ENCODE measurements at places on chromosomes 12 and 14. TPM values are rescaled to one million over a fixed set of nuclear protein-coding genes. Genes with fewer than 3 reads are reported as not detected.
A peak's percentile ranks its signal among the peaks of the same experiment; 100 is the strongest.

DNA sequence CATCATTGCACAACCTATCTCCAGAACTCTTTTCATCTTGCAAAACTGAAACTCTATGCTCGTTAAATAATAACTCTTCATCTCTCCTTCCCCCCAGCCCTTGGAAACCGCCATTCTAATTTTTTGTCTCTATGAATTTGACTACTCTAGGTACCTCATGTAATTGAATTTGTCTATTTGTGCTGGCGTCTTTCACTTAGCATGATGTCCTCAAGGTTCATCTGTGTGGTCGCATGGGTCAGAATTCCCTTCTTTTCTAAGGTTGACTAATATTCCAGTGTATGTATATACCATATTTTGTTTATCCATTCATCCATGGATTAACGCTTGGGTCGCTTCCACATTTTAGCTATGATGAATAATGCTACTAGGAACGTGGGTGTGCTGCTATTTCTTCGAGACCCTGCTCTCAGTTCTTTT lies 80.1 kb downstream of the PLXNC1 start:
- H3K27me3 ChIP-seq = no peaks in the 10 kb centered on the region
- H3K4me3 ChIP-seq = no peak overlapping the region
- no peak overlapping the region for H3K27ac ChIP-seq
- no peaks in the 10 kb centered on the region for H3K4me1 ChIP-seq

DNA sequence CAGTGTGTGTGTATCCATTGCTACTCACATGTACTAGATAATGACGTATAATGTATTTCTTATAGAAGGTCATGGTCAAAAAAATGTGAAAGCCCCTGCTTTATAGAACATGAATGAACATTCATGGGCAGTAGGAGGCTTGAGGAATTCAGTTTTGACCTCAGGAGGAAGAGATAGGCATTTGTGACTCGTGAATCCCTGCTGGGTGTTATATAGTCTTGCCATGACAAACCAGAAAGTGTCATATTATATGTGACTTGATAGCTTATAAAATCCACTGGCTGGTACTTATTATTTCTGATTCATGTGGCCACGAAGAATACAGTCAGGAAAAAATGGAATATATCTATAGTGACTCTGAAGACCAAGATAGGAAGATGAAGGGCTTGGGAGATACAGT lies 287.6 kb downstream of the CEP128 start:
- no peaks in the 10 kb centered on the region for H3K27me3 ChIP-seq
- H3K27ac ChIP-seq = no peak overlapping the region
- no peaks in the 10 kb centered on the region for H3K36me3 ChIP-seq
- no peak for DNase-seq
- no peaks in the 10 kb centered on the region for H3K4me1 ChIP-seq

DNA sequence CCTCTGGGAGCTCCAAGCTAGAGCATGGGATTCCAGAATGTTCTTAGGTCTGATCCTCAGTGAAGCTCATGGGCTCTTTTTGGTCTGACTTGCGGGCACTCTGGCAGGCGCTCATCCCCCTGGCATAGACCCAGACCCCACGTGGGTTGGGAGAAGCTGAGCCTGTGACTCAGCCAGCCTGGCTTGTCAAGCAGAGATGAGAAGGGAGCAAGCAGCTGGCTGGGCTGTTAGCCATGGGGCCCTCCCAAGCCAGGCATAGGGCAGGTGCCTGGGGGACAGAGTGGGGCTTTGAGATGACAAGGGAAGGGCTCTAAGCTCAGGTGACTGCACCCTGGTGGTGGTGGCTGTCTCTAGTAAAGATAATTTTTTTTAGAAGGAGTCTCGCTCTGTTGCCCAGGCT lies 80.3 kb upstream of the NOS1 start:
- DNase-seq = no peak
- H3K27ac ChIP-seq = no peak overlapping the region
- H3K4me1 ChIP-seq = no peaks in the 10 kb centered on the region
- no peaks in the 10 kb centered on the region for H3K36me3 ChIP-seq
- no peak overlapping the region for H3K4me3 ChIP-seq

DNA sequence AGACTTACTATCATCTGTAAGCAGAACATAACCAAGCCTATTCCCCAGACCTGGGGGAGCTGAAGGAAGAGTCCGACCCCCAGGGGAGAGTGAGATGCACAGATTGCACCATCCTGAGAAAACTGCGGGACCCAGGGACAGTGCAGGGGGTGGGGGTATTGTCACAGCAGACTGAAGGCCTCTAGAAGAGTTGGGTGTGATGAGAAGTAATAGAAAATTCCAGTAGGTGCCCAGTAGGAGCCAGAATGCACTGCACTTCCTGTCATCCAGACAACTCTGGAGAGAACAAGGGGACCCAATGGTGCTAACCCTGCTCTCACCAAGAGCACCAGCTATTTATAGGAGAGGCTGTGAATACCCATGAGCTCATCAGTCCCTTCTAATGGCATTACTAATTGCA lies 190.1 kb downstream of the BCL11B start:
- no peaks in the 10 kb centered on the region for H3K27me3 ChIP-seq
- H3K36me3 ChIP-seq = no peaks in the 10 kb centered on the region
- H3K4me1 ChIP-seq = no peaks in the 10 kb centered on the region
- no peak overlapping the region for H3K4me3 ChIP-seq
- no peak for DNase-seq

The DEGS2 gene
- 1.7 TPM for total RNA-seq

GRCh38 chr12:93197067-93197593 lies 180.6 kb upstream of the NUDT4 start:
- H3K27ac ChIP-seq = no peak overlapping the region
- DNase-seq = no peak
- no peaks in the 10 kb centered on the region for H3K36me3 ChIP-seq
- no peaks in the 10 kb centered on the region for H3K4me1 ChIP-seq
- H3K4me3 ChIP-seq = no peak overlapping the region

- H3K36me3 ChIP-seq = no peaks in the 10 kb centered on the region
- no peak overlapping the region for H3K4me3 ChIP-seq
- no peaks in the 10 kb centered on the region for H3K27me3 ChIP-seq
- H3K4me1 ChIP-seq = no peaks in the 10 kb centered on the region
- peak; percentile 40 for DNase-seq
- no peak overlapping the region for H3K27ac ChIP-seq
These were observed 43.2 kb upstream of the MEG3 start for GRCh38 chr14:100782516-100783320.

The MGP gene
- total RNA-seq = 472 TPM

The AKAP3 gene
- 1.9 TPM for total RNA-seq

The CLEC7A gene
- 51.1 TPM for total RNA-seq

DNA sequence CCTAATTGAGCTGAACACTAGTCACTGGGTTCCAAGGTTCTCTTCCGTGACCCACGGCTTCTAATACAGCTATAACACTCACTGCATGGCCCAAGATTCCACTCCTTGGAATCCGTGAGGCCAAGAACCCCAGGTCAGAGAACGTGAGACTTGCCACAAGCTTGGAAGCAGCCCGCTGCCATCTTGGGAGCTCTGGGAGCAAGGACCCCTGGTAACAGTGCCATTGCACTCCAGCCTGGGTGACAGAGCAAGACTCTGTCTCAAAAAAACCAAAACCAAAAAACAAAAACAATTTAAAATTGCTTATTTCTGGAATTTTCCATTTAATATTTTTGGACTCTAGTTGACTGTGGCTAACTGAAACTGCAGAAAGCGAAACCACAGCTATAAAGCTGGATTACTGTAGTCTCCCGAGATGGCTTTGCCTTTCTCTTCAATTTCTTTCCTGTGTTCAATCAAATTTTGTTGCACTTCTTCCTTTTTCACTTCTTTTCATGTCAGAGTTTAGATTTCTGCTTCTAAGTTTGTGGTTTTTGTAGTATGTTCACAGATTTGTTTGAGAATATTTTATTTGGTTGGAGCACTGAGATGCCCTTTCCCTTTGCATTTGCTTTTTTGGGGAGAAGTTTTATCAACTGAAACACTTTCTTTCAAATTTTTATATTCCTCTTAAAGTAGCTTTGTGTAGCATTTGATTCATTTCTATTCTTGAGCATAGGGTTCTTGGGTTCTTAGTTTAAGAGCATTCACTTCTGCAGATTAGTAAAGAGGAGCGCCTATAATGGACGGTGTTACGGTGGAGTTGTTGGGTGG lies 44.6 kb downstream of the DDHD1 start:
- no peaks in the 10 kb centered on the region for H3K36me3 ChIP-seq
- H3K4me1 ChIP-seq = no peaks in the 10 kb centered on the region
- peak overlapping the region; percentile 49 for H3K27ac ChIP-seq

- H3K27me3 ChIP-seq = no peaks in the 10 kb centered on the region
- no peak overlapping the region for H3K27ac ChIP-seq
- no peaks in the 10 kb centered on the region for H3K36me3 ChIP-seq
- H3K4me1 ChIP-seq = peaks cover 4% of the 10 kb centered on the region
- H3K4me3 ChIP-seq = no peak overlapping the region
These were observed 25.4 kb upstream of the PLEKHG6 start for GRCh38 chr12:6285063-6285477.

DNA sequence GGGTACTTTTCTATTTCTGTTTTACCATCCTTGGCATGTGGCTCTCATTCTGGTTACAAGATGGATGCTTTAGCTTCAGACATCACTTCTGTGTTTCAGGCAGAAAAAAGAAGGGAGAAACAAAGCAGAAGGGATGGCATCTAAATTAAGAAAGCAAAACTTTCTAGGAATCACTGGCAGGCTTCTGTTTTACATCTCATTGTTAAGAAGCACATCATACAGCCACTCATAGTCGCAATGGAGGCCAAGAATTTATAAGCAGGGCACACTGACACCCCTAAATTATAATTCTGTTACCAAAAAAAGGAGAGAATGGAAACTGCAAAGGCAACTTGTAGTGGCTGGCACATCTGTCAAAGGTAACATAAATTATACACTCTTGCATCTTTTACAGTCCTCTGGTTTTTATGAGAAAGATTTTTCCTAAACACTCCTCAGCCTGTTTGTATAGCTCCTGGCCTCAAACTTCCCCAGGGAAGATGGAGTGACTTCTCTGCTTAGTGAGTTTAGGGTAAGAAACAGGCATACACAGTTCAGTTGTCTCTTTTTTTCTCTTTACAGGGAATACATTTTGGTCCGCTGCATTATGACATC lies 22.0 kb upstream of the LEMD3 start:
- no peak overlapping the region for H3K4me3 ChIP-seq
- no peak for DNase-seq
- no peaks in the 10 kb centered on the region for H3K27me3 ChIP-seq
- H3K27ac ChIP-seq = no peak overlapping the region
- H3K4me1 ChIP-seq = no peaks in the 10 kb centered on the region

DNA sequence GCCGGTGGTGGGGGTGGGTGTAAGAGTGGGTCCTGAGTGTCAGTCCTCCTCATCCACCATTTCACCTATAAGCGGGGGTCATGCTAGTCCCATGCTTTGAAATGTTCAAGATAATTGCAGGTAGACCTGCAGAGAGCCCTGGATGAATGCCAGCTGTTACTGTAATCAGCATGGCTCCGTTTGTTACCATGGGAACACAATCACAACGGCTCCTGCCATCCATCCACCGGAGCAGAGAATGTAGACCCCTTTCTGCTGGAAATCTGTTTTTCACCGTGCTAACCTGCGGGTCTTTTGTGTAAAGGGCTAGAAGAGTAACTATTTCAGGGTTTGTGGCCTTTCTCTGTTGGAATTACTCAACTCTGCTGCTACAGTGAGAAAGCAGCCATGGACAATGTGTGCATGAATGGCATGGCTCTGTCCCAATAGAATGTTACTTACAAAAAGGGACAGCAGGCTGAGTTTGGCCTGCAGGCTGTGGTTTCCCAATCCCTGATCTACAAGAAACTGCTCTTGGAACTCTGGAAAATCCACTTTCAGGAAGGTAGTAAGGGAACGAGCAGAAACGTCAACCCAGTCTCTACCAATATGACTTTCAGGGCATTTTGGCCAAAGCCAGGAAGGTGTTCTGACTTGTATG lies 36.1 kb downstream of the KCTD10 start:
- peaks cover 10% of the 10 kb centered on the region for H3K4me1 ChIP-seq
- H3K27me3 ChIP-seq = no peaks in the 10 kb centered on the region
- H3K36me3 ChIP-seq = peaks cover 20% of the 10 kb centered on the region
- DNase-seq = no peak
- H3K27ac ChIP-seq = peak overlapping the region; percentile 27
- H3K4me3 ChIP-seq = no peak overlapping the region

DNA sequence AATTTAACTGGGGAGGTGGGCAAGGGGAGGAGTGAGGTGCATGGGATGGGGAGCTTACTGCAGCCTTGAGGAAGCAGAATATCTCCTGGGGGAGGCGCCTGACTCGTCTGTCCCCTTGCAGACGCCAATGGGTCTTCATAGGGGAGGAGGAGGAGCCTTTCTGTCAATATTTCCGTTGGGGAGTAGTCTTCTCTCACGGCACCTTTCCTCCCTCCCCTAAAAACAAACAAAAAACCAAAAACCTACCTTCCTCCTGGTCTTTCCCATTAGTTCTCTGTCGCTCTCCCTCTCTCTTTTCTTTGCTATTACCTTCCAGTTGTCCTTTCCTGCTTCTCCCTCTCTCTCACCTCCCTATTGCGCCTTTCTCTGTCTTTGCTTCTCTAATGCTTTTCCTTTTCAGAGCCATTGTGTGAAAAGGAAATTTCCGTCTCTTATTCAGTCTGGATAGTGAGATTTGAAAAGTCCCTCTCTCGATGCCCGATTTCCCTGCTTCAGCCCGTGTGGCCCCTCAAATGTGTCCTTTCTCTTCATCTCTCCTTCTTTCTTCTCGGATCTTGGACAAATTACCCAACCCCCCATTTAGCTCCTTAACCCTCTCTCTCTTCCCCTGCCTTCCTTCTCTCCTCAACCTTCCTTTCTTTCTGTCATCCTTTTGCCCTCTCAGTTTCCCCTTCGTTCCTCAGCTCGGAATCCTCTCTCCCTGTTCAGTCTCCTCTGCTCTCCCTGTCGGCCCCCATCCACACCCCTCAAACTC lies 5.9 kb downstream of the GPR84 start:
- H3K27ac ChIP-seq = peak overlapping the region; percentile 89
- no peaks in the 10 kb centered on the region for H3K27me3 ChIP-seq
- DNase-seq = no peak
- peaks cover 23% of the 10 kb centered on the region for H3K4me1 ChIP-seq
- H3K36me3 ChIP-seq = no peaks in the 10 kb centered on the region

DNA sequence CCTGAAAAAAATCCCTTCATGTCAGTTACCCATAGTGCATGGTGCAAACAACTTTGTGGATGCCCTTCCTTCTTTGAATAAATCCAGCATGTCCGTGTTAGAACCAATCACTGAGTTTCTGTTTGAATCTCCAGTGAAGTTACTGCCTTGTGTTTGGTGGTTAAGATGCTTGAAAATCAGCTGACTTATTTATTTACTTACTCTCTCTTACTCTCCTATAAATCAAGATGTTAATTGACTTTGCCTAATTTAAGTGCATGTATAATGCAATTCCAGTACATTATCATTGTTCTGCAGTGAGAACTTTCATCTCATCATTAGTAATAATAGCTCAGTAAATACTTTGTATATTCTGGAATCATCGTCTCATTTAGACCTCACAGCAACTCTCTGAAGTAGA lies 114.2 kb downstream of the ESRRB start:
- no peak overlapping the region for H3K27ac ChIP-seq
- H3K36me3 ChIP-seq = no peaks in the 10 kb centered on the region
- no peaks in the 10 kb centered on the region for H3K27me3 ChIP-seq
- DNase-seq = no peak
- no peak overlapping the region for H3K4me3 ChIP-seq
- no peaks in the 10 kb centered on the region for H3K4me1 ChIP-seq

DNA sequence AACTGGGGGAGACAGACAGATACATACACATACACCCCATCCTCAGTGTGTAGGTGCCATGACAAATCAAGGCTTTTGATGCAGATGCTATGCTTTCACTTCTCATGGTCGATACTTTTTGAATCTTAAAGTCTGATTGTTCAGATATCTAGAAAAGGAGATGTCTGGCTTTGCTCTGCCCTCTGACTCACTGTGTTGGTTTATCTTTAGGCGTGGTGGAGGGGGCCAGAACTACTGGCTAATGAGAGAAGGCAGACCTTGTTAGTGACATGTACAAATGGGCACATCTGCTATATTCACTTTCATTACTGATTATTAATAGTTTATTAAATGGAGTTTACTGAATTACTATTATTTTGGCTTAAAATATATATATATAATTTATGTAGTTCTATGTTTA lies 444.3 kb upstream of the RGS6 start:
- H3K4me1 ChIP-seq = peaks cover 17% of the 10 kb centered on the region
- DNase-seq = no peak
- H3K27ac ChIP-seq = no peak overlapping the region
- no peaks in the 10 kb centered on the region for H3K27me3 ChIP-seq
